ENCODE measurements at places on chromosomes 12 and 14.

DNA sequence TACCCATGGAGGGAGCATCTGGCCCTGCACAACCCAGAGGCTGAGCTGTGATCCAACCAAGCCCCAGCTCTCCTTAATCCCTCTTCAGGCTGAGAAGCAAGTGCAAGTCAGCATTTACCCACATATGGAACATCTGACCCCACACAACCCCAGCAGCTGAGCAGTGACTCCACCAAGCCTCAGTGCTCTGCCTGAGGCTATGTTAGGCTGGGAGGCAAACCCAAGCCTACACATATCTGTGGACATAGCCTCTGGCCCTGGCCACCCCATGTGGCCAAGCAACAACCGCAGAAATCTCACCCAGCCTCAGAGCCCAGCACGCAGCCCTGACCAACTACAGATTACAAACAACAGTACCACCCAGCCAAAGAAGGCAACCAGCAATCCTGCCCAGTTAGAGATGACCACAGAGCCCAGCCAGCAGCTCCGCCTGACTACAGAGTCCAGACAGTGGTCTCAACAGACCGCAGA lies 142.8 kb downstream of the NUAK1 start:
- no peak for DNase-seq

- no peak for DNase-seq
Measured at GRCh38 chr12:107779077-107779831, 4.8 kb downstream of the ASCL4 start.

- no peak for DNase-seq
Measured at GRCh38 chr12:109510196-109510595, 32.8 kb downstream of the UBE3B start.

GRCh38 chr14:62645649-62646048 lies 399.6 kb downstream of the KCNH5 start:
- DNase-seq: no peak

GRCh38 chr12:116892349-116893140 lies 11.3 kb upstream of the HRK start:
- DNase-seq: no peak

Measured in stimulated activated CD4-positive, alpha-beta T cell treated with anti-CD3 and anti-CD28 coated beads, Interleukin-2, amount 100 ng/mL, for 24 hours (primary cell).